Activated T-helper 1 cell treated with anti-CD3 and anti-CD28 coated beads, Interleukin-2, amount 50 U/mL, for 16 hours (primary cell): ENCODE measurements at places on chromosomes 6 and 20.

- DNase-seq: peak; percentile 15
Observed at GRCh38 chr6:11785774-11786579, 7.4 kb upstream of the ADTRP start.

DNA sequence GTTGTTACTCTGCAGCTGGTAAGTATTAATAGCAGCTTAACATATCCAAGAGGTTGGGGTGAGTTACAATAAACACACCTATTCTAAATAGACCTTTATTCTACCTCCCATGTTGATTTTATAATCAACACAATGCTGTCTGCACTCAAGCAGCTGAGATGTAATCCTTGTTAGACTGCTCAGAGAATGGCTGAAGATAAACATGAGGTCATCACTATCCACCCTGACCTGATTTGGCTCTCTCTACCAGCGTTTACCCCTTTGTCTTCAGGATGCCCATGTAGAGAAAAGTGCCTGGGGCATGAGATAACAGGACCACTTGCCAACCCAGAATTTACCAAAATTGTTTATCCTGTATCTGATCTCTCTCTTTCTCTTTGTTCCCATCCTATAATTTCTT is 220.7 kb upstream of the DEFB112 start:
- no peak for DNase-seq

DNA sequence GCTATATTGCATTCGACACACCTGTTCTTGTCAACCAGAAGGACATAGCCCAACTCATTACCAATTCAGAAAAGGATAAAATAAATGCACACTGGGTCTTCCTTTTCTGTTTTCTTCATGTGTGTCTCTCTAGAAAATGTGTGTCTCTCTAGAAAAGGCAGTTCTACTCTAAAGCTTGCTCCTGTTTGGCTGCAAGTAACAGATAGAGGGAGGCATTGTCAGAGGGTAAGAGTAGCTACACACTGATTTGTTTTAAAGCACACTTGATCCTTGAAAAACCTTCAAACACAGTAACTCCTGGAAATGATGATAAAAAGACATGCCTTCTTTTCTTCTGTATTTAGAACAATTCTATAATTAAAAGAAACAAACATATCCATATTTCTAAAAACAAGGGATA is 21.3 kb downstream of the GRM1 start:
- no peak for DNase-seq

DNA sequence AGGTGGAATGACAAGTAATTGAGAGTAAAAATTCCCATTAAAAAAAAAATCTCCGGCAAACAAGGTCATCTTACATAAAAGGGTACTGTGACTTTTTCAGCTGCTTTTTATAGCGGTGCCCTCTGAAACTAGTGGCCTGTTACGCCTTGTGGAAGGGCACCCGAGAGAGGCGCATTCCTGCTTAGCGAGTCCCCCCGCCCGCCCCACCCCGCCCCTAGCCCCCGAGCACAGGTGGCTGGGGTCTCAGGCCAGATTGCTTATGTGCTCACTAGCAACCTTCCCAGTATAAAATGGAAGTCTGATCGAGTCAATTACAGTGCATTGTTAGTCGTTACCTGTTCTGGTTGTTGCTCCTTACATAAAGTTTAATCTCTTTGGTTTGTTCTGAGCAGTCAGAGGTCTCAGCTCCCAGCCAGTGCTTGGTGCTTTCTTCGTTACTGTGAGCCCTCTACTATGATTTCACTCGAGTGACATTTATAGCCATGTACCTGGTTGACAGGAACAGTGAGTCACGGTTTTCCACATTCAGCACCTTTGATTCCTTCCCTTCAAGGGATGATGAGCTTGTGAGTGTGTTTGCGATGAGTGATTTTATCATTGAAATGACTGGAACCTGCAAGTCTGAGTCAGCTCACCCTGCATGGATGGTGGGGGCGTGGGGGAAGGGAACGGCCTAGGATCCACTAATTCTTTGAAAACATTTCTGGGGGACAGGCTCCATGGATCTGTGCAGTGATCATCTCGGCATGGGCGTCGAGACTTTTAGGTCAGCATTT is 47.6 kb downstream of the ZDHHC14 start:
- DNase-seq: no peak

DNA sequence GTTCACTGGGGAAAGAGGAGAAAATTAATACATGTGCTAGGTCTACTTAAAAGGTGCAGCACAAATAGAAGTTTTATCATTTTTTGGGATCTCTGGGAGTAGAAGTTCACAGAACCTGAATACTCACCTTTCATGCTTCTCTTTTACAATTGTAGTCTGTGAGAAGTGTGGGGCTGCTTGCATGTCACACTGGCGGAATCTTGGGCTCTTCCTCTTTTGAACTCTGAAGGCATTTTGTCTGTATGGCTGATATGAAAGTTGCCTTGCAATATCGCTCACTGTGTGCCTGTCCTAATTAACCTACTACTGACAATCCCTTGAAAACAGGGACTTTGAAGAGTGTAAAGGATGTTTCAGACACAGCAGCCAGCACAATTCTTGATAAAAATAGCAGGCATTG is 65.9 kb upstream of the CLDN20 start:
- DNase-seq: no peak

GRCh38 chr6:166722785-166723184 is 95.7 kb upstream of the RPS6KA2 start:
- DNase-seq: no peak
